Glutamatergic neuron (in vitro differentiated cells): ENCODE measurements at places on chromosomes 3 and 15.

DNA sequence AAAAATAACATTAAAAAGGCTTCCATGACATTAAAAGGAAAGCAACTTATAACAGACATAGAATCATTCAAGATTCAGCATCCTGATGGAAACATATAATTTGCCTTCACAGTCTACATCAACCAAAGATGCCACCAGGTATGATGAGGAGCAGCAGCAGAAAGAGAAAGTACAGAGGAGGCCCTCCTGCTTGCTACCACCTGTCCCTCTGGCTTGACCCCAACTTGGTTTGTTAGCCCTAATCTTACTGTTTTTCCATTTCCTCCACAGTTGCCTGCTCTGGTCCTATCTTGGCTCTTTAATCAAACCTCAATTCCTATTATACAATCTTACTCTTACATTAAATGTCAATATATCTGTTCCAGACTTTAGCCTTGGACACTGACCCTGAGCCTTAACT lies 171.3 kb downstream of the DPH6 start:
- no peak for DNase-seq

GRCh38 chr3:175493301-175493700 lies 634.2 kb downstream of the NAALADL2 start:
- no peak for DNase-seq

- peak; percentile 70 for DNase-seq
Observed at GRCh38 chr3:62368705-62369475, 4.5 kb downstream of the FEZF2 start.

DNA sequence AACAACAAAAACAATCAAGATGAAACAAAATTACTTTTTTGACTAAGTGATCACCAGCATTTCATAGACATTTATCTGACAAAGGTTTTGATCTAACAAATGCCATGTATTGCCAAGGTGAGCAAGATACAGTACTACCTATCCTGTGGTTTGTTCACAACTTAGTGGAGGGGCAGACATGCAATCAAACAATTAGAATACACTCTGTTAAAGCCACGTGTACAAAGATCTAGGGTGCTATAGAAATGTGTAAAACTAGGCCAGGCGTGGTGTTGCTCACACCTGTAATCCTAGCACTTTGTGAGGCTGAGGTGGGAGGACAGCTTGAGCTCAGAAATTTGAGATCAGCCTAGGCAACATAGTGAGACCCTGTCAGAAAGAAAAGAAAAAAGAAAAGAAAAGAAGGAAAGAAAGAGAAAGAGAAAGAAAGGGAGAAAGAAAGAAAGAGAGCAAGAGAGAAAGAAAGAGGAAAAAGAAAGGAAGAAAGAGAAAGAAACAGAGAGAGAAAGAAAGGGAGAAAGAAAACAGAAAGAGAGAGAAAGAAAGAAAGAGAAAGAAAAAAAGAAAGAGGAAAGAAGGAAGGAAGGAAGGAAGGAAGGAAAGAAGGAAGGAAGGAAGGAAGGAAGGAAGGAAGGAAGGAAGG lies 1.4 kb upstream of the TRIM69 start:
- no peak for DNase-seq

- DNase-seq: no peak
Observed at GRCh38 chr3:19334120-19334519, 185.8 kb downstream of the KCNH8 start.

GRCh38 chr3:123758081-123758564 lies 126.0 kb downstream of the MYLK start:
- DNase-seq: no peak

- DNase-seq: no peak
Observed at GRCh38 chr15:88069561-88069960, 187.0 kb downstream of the NTRK3 start.

- no peak for DNase-seq
Observed at GRCh38 chr15:60363903-60364611, 33.7 kb downstream of the ANXA2 start.

GRCh38 chr3:52194485-52195290 lies 3.3 kb upstream of the ALAS1 start:
- no peak for DNase-seq

GRCh38 chr3:52779011-52779836 lies 1.8 kb downstream of the ITIH1 start:
- no peak for DNase-seq

- no peak for DNase-seq
Observed at GRCh38 chr3:100425316-100425715, 24.0 kb downstream of the LNP1 start.

GRCh38 chr15:71060983-71061382 lies 54.3 kb upstream of the THSD4 start:
- no peak for DNase-seq

DNA sequence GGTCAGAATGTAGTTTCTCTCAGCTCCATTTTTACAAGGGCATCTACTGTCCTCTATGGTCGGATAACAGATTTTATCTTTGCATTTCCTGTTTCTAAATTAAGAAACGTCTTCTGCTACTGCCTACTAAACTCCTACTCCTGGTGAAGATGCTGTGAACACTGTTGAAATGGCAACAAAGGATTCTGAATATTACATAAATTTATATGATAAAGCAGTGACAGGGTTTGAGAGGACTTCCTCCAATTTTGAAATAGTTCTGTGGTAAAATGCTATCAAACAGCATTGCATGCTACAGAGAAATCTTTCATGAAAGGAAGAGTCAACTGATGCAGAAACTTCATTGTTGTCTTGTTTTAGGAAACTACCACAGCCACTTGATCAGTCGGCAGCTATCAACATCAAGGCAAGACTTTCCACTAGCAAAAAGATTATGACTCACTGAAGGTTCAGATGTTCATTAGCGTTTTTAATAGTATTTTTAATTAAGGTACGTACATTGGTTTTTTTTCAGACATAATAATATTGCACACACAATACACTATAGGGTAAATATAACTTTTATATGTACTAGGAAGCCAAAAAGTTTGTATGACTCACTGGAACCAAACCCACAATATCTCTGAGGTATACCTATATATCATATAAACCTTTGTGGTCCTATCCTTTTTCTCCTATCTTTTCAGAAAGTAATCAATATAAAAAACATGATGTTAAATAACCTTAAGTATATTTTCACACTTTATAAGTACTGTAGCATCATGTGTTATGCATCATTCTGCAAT lies 156.1 kb downstream of the STAG1 start:
- DNase-seq: no peak

DNA sequence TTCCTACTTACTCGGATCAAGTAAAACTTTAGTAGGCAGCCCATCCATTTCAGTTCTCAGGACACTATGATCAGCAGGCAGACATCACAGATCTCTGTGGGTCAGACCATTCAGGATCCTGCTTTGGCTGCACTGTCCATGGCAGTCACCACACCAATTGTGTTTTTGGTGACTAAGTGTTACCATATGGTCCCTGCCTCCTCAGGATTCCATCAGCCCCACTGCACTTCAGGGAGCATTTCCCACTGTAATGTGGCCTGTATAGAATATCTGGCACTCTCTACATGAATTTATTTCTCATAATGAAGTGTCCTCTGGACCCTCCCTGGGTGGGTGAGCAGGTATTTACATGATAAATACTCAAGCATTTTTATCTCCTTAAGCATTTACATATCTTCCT lies 41.3 kb downstream of the ZNF445 start:
- DNase-seq: no peak

DNA sequence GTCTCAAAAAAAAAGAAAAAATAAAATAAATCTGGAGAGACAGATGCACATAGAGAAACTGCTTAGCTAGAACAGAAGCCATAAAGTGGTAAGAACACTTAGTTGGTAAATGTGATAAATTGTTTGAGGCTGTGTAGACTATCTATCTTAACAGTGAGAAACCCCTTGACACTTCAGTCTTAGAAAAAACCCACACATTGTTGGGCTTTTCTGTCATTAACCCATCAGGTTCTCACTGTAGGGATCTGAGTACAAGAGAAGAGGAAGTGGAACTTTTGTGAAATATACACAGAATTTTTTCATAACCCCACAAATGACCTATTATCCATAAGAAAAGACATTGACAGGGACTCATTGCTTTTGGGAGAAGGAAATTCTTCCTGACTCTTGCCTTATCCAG lies 24.4 kb downstream of the TP63 start:
- no peak for DNase-seq

GRCh38 chr15:61080221-61081026 lies 148.7 kb downstream of the RORA start:
- DNase-seq: no peak

GRCh38 chr15:31300981-31301672 lies 25.5 kb upstream of the KLF13 start:
- peak; percentile 89 for DNase-seq

GRCh38 chr15:50876989-50877360 lies 31.5 kb upstream of the AP4E1 start:
- peak; percentile 62 for DNase-seq

- DNase-seq: no peak
Observed at GRCh38 chr15:63663906-63664305, 66.7 kb downstream of the FBXL22 start.

GRCh38 chr3:127750226-127751031 lies 71.9 kb downstream of the MGLL start:
- DNase-seq: peak; percentile 49

DNA sequence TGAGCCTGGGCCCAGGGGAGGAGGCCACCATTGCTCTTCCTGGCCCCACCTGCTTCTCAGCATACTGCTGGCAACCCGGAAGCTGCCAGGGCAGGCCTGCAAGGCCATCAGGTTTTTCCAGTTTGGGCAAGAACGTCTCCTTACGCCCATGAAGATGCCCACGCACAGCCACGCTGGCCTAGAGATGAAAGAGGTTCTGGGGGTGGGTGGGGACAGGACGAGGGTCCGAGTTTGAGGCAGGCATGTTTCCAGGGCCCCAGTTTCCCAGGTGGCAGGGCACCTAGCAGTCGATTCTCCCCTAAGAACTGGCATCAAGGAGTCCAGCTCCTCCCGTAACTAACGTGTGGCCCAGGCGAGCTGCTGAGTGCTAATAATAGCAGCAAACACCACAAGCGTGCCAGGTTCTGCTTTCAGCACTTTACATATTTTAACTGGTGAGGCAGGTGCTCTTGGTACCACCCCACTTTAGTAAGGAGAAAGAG lies 45.8 kb downstream of the ZNF710 start:
- DNase-seq: no peak

GRCh38 chr3:121883507-121883906 lies 10.7 kb upstream of the SLC15A2 start:
- no peak for DNase-seq

DNA sequence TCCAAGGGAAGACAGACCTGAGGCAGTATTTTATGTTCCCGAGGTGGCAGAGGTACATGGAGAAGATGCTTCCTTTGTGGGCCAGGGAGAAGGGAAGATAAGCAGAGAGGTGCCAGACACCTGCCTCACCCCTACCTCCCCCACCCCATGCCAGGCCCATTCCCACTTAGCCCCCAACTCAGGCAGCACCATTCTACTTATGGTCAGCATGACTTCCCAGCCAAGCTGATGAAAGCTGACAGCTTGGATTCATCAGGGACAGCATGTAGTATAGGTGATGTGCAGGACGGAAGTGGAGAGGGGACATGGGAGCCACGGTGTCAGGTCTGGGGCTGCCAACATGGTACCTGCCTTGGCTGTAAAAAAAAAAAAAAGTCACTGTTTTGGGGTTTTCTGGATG lies 57.5 kb upstream of the CSPG4 start:
- DNase-seq: no peak

- no peak for DNase-seq
Observed at GRCh38 chr3:72271923-72272322, 487.0 kb upstream of the PROK2 start.

DNA sequence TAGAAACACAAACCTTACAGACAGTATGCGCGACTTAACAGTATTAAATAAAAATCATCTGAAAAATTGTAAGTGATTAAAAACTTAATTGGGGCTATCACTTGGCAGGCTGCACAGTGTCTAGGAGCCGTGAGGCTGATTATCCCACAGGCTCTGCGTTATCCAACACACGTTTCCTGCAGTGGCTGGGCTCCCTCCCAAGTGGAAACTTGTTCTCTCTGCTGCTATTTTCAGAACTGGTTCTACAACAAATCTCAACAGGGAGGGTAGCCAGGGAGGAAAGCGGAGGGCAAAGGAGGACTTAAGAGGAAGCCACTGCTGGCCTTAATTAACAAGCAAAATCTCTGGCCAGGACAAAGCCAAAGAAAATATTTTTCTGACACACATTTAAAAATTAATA lies 555.2 kb downstream of the MAGI1 start:
- no peak for DNase-seq

DNA sequence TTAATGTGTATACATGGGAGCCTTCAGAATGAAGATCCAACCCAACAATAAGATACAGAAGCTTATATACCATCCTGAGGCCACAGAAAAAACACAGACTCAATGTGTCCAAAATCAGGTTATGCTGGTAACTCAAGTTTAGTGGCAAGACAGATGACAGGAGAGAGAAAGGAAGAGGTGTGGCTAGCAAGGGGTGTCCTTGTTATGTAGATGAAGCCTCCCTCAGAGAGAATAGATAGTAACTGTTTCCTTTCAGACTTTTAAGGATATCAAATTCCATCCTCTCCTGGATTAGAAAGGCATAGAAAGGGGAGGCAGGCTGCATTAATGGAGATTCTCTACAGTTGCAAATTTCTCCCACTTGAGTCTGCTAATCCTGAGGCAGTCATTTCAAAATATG lies 447.4 kb downstream of the GABRB3 start:
- no peak for DNase-seq

GRCh38 chr3:70737666-70738290 lies 425.3 kb upstream of the MDFIC2 start:
- DNase-seq: no peak

DNA sequence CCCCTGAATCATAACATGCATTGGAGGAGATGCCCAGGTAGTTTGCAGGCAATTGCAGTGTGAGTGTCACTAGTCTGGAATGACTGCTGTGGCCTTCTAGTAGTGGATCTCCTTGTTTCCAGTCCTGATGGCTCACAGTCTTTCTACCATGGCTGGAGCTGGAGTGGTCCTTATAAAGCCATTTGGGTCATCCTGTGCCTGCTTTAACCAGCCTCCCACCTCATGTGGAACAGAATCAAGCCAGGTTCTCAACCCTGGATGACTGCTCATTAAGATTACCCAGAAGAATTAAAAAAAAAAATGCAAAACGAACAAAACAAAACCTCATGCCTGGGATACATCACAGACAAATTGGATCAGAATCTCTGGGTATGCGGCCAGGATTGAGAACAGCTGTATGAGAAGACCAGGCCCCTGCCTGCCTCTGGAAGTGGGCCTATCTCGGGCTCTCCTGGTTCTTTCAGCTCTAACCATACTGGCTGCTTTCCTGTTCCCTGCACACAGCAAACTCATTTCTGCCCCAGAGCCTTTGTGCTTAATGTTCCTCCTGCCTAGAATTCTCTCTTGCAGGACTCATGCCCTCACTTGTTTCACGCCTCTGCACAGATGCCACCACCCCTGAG lies 96.4 kb downstream of the ITPR1 start:
- DNase-seq: no peak

GRCh38 chr3:124834723-124835718 lies 52.1 kb downstream of the ITGB5 start:
- DNase-seq: peak; percentile 48

DNA sequence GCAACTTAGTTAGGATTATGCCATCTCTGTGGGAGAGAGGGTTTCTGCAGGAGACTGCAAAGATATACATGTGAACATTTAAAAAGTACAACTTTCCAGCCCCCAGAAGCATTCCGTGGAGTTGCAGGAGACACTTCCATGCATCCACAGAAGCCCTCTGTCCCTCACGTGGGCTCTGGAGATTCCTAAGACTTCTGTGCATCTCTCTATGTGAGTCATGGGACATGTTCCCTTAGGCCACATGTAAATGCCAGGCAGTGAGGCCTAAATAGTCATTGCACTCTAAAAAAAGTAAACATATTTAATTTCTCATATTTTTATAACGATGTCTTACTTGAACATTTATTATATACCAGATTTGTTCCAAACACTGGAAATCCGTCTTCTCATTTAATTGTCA lies 126.5 kb upstream of the ROPN1 start:
- DNase-seq: no peak
